AG09309 (cell line): ENCODE measurements at places on chromosomes 16 and 17.

- no peak for DNase-seq
These were observed 3.4 kb upstream of the TM4SF5 start for GRCh38 chr17:4768298-4768697.

DNA sequence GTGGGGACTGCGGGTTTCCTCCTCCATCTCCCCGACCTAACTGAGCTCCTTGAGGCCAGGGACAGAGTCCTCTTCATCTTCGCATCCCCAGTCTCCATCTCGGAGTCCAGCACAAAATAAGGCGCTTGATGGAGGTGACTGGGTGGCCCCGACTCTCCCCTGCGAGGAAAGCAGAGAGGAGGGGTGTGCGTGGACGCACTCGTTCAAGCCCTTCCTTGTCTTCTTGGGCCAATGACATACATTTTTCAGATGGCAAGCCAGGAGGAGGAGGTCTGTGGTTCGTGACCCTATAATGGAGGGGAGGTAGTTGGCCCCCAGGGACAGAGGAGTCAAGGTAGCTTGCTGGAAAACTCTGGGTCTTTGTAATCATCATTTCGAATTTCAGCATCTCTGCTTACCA, 17.2 kb downstream of the CRISPLD2 start:
- DNase-seq: no peak

GRCh38 chr17:49587366-49588073, 11.8 kb downstream of the NXPH3 start:
- no peak for DNase-seq

- no peak for DNase-seq
These were observed 588 bp upstream of the SMTNL2 start for GRCh38 chr17:4583782-4584100.

- no peak for DNase-seq
These were observed 388 bp downstream of the OXLD1 start for GRCh38 chr17:81666092-81666341.

GRCh38 chr16:47604306-47604705, 143.2 kb downstream of the PHKB start:
- DNase-seq: no peak

- no peak for DNase-seq
These were observed 28.1 kb downstream of the MAPK8IP3 start for GRCh38 chr16:1734123-1734522.

DNA sequence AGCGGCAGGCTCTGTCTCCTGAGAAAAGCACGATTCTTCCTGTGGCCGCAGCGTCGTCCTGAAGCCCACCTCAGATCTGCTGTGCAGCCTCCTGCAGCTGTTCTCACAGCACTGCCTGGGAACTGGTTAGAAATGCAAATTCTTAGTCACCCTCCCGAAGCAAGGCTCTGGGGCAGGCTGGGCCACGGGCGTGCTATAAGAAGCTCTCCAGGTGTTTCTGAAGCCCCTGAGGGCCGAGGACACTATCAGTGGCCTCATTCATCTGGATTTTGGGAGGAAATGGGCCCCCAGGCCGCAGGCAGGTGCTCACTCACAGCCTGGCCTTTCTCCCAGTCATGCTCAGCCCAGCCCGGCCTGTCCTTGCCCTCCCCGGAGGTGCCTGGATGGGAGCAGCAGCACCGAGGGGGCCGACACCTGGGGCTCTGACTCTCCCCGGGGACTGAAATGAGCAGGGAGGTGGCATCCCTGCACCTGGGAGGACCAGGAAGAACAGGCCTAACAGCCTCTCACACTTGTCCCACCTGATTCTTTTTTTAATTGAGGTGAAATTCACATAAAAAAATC, 10.4 kb upstream of the NLRC3 start:
- DNase-seq: no peak

DNA sequence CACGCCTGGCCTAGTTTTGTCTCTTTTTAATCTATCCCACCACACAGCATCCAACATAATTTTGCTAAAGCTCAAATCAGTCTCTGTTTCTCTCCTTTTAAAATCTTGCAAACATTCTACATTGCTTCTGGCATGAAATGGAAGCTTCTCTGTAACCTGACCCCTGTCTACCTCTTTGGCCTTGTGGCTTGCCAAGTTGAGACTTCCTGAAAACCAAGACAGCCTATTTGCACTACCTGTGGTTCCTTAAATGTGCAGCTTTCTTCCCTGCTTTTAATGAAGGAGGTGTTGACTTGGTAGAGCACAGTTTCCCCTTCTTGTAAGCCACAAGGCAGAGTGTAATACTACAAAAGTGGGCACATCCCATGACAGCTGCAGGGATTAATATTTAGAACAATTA, 6.0 kb upstream of the CCL3 start:
- DNase-seq: no peak

DNA sequence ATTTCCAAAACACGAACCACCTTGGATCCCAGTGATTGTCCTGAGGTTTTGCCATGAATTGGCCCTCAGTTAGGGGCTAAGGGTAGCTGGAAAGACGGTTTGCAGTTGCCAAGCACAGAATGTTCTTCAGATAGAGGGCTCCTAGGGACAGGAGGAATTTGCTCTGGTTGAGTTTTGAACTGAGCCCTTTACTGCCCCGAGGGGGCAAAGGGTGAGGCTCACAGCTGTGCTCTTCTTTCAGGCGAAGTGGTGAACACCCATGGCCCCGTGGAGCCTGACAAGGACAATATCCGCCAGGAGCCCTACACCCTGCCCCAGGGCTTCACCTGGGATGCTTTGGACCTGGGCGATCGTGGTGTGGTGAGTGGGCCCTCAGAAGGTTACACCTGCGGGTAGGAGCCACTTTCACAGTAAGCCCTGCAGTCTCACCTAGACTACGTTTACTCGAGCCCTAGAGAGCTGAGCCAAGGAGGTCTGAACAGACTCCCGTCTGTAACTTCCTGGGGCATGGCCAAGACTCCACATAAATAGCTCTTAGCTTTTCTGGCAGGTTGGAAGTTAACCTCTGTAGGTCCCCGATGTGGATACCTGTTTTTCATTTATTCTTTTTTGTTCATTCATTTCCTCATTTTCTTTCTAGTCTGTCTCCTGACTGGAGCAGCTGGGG, 32.5 kb downstream of the NMT1 start:
- no peak for DNase-seq

GRCh38 chr17:45388604-45389325, 43.9 kb downstream of the ARHGAP27 start:
- DNase-seq: no peak

DNA sequence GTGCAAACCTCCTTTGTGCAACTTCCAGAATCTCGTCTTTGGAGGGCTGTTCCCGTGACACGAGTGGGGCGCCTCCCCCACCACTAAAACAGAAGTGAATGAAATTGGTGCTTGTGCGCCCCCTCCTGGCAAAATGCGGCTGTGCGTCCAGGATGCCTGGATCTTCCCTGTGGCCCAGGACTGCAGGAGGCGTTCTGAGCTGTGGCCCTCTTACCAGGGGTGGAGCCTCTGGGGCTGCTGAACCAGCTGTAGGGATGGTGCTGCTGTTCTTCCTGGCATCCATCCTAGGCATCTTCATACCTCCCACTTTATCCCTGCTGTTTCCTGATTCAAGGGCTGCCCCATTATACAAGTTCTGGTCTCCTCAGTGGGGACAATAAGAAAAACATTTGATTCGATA, 18.5 kb upstream of the NAGLU start:
- peak; percentile 90 for DNase-seq

DNA sequence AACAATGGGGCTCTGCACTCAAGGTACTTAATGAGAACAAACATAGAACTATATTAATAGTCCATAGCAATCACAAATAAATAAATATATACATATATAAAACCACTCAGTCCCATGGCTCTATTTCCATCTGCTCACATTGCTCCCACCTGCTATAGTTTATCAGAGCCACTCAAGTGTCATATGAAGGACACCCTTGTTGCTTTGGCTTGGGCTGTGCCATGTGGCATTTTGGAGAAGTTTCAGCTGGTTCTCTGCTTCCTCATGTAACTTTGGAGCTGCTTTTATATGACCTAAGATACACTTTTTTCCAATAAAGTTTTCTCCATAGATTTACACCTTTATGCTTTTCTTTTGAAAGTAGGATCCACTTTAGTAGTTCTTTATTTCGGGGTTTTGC, 126.4 kb downstream of the KCNJ2 start:
- no peak for DNase-seq

DNA sequence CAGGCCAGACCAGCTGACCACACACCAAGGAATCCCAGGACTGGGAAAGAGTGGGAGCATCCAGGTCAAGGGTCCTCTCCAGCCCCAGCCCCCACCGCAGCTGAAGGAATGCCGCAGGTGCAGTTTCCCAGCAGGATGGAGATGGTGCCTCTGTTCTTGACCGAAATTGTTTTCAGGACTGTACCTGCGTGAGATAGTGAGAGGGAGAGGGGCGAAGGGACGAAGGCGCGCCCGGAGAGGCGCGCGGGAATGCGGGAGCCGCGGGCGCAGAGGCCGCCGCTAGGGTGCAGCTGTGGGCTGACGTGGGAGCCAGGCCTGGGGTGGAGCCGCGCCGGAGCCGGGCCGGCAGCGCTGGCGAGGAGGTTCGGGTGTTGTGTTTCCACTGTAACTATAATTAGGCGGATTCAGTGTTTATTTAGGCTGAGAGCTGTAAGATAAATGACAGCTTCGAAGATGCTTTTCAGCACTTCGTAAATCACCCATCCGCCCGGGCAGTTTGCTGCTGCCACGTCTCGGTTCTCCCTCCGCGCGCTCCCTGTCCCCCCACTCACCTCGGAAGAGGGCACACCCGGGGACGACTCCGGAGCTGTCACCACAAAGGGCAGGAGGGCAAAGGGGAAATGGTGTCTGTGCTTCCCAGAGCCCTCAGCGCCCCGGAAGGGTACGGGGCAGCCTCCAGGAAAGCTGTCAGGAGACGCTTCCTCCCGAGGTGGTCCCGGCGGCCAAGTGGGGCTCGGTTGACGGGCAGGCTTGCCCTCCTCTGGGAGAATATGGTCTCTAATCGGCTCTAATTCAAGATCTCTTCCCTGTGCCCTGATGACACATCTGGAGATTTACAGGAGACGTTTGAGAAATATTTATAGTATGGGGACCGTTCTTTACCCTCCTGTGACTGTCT, 38.2 kb downstream of the HOXB1 start:
- DNase-seq: no peak

DNA sequence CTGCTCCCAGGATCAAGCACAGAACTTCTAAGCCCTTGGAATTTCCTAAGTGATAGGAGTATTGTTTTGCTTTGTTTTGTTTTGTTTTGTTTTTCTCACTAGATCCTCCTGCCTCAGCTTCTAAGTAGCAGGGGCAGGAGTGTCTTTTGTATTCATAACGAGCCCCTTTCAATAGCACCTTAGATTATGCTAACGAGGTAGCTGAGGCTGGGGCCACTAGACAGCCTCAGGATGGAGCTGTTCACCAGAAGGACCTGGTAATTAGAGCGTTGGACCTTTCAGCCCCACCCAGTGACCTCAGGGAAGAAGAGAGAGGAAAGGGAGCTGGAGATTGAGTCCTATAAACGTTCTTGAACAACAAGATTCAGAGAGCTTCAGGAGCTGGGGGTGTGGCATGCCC, 43.6 kb downstream of the IKZF3 start:
- DNase-seq: no peak

DNA sequence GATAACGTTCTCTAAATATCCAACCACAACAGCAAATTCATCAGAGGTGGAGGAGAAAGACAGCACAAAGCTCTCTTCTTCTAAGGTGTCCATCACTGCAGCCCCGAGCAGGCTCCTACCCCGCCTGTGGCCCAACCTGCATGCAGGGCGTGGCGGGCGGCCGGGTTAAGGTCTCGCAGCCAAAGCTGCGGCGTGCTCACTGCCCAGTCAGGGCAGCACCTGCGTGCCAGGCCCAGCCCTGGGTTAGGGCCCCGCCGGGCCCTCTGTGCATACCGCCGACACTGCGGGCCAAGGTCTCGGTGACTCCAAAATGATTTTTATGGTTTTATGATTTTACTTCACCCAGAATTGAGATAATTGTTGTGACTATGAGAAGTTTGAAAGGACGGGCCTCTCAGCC, 57.8 kb downstream of the FOXK2 start:
- no peak for DNase-seq

DNA sequence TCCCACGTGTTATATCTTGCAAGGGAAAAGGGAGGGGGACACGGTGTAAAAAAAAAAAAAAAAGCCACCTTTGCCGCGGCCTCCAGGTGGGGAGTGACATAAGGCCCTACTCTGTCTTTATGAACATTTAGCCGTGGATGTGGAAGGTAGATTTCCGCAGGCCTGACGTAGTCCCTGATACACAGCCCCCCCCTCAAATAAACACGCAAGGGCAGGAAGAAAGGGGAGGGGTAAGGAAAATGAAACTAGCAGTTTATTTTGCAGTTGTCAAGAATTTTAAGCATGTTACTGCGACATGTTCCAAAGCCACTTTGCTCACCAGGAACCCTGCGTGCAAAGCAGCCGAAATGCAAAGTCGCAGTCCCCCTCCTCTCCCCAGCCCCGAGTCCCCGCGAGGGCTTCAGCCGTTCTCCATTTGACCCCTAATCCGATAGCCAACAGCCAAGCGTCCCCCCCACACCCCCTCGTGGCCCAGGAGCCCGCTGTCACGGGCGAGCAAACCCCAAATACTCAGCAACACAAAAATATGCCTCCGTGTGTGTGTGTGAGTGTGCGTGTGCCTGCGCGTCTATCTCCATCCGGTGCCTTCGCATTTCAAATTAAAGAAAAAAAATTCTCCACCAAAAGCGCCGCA, 1.2 kb downstream of the CBX4 start:
- DNase-seq: no peak

GRCh38 chr16:30778549-30779244, 8.3 kb downstream of the ZNF629 start:
- no peak for DNase-seq

GRCh38 chr17:77508047-77508715, 367.4 kb downstream of the SEC14L1 start:
- DNase-seq: no peak

- peak; percentile 8 for DNase-seq
These were observed 135.8 kb downstream of the CDH8 start for GRCh38 chr16:61900482-61900881.

DNA sequence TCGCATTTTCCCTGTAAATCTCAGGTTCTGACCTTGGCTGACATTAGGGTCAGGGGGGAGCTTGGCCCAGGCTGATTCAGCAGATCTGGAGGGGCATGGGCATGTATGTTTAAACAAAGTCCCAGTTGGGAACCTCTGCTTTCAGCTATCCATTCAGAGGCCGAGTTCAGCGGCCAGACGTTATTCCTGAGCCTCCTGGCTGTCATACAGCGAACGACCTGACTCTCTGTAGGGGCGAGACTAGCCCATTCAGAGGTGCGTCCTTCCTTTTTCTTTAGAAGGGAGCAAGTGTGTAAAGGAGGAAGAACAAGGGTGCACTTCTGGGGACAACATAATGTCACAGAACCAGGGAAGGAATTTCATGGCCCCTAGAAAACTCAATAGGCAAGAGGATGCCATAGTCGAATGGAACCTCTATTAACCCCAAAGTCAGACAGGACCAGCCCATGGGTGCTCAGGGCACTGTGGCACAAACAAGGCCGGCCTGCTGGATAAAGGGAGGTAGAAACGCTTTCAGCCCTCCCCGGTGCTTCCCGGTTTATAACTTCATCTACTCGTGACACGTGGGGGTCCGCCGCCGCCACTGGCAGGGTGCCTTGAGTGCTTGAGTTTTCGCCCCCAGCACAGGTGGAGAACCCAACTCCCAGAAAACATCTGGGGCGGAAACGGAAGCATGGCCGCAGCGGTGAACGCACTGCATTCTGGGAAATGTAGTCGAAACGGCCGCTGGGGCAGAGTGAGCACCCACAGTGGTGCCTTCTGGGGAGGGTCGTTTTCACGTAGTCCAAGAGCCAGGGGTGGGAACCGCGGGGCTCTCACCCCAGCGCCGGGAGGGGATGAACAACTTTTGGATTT, 33.2 kb upstream of the PLCG2 start:
- DNase-seq: no peak
